ENCODE measurements at places on chromosomes 16 and 17. TPM values are rescaled to one million over a fixed set of nuclear protein-coding genes. Genes with fewer than 3 reads are reported as not detected.

Gene LITAFD
- not detected for polyA plus RNA-seq

Gene ITGB3
- polyA plus RNA-seq, result 20.9 TPM

Gene IGFALS
- 0.26 TPM for polyA plus RNA-seq

Gene UNC45B
- polyA plus RNA-seq, result 158 TPM

Gene WFIKKN1
- polyA plus RNA-seq, result 0.18 TPM

Gene CACNG3
- polyA plus RNA-seq, result not detected

Gene SMIM36
- polyA plus RNA-seq, result not detected

Gene PLXDC1
- polyA plus RNA-seq, result 8.5 TPM

Gene HS3ST3B1
- polyA plus RNA-seq, result 1.2 TPM

Gene RHBDL1
- polyA plus RNA-seq, result 1.0 TPM

Gene ADAP2
- 4.9 TPM for polyA plus RNA-seq

Gene YPEL2
- 10.8 TPM for polyA plus RNA-seq

Gene SLFN5
- polyA plus RNA-seq, result 8.8 TPM

Gene HERPUD1
- polyA plus RNA-seq, result 71.2 TPM

Gene KCNG4
- polyA plus RNA-seq, result 0.05 TPM

Gene MILR1
- polyA plus RNA-seq, result 4.5 TPM

Gene SPAG7
- 98.6 TPM for polyA plus RNA-seq

Gene TMIGD1
- not detected for polyA plus RNA-seq

Gene STX1B
- 1.2 TPM for polyA plus RNA-seq

Gene SLC9A5
- 1.5 TPM for polyA plus RNA-seq

Gene ARHGAP44
- 5.0 TPM for polyA plus RNA-seq

Gene KCNJ18
- not detected for polyA plus RNA-seq

Gene MYH3
- 11,878 TPM for polyA plus RNA-seq

Gene TMEM235
- polyA plus RNA-seq, result not detected

Gene RPGRIP1L
- 8.1 TPM for polyA plus RNA-seq

Gene CBX2
- polyA plus RNA-seq, result 9.7 TPM

Gene ABCA6
- 9.2 TPM for polyA plus RNA-seq

Gene TNP2
- polyA plus RNA-seq, result not detected

Gene KRT12
- polyA plus RNA-seq, result 0.53 TPM

Gene GINS2
- 10.6 TPM for polyA plus RNA-seq

Gene SHBG
- 1.1 TPM for polyA plus RNA-seq

Gene SLC16A13
- 1.4 TPM for polyA plus RNA-seq

Gene CLEC19A
- polyA plus RNA-seq, result not detected

Gene MYO15B
- 56.0 TPM for polyA plus RNA-seq
